Suprapubic skin (tissue), 4 donors: ENCODE measurements at places on chromosomes 3 and 15.

DNA sequence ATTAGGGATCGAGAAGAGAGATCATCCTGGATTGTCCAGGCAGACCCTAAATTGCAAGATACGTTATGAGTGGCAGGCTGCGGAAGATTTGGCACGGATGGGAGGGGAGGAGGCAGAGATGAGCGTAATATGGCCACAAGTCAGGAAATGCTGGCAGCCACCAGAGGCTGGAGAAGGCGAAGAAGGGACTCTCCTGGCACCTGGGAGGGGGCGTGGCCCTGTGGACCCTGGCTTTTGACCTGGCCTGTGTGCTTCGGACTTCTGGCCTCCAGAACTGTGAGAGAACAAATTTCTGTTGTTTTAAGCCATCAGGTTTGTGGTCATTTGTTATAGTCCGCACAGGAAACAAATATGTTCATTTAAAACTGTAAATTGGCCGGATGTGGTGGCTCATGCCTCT is 31.9 kb upstream of the IGF1R start:
- DNase-seq = no peak

- no peak for DNase-seq
Measured at GRCh38 chr15:44136991-44137477, 58.0 kb downstream of the FRMD5 start.

GRCh38 chr15:44458429-44458828 is 31.0 kb downstream of the CTDSPL2 start:
- no peak for DNase-seq

DNA sequence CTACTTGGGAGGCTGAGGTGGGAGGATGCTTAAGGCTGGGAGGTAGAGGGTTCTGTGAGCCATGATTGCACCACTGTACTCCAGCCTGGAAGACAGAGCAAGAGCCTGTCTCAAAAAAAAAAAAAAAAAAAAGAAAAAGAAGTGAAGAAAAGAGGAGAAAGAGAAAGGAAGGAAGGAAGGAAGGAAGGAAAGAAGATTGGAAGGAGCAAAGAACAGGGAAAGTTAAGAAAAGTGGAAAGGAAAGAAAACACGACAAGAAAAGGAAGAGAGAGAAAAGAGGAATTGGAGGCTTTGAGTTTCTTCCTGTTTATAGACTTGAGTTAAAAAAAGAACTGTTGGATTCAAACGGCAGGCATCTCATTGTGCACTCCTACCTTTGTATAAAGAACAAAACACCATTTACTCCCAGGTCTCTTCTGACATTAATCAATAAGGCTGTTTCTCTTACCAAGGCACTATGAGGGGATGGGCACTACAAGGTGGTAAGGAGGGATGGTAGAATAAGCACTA is 73.5 kb downstream of the EDEM1 start:
- no peak for DNase-seq

- no peak for DNase-seq
Measured at GRCh38 chr15:51189669-51190385, 95.1 kb upstream of the TNFAIP8L3 start.

DNA sequence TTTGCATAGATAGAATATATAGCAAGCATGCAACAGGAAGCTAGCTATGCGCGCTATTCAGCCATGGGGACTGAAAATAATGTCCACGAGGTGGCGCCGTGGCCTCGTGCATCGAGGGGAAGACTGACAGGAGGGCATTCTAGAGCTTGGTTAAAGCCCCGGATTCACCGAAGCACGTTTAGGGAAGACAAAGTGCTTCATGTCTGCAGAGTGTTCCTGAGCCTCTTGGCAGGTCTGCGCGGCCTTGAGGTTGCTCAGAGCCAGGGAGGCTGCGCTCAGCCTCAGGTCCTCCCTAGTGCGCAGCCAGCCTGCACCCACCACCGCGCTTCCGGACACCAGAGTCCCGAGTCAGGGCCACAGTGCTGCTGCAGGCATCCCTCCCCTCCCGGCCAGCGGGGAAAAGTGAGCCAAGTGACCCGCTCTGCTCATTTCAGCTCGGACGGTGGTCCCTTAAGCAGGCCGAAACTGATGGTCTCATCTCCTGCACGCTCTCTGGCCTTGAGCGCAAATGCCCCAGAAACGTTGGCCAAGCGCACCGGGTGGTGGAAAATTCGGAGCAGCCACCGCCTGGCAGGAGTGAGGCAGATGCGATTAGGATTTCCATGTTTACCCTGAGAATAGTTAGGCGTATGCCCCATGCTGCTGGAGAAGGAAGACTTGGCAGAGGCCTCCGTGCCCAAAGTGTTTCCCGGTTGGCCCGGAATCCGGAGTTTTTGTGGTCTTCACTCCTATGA is 24.8 kb downstream of the GABRA5 start:
- DNase-seq = no peak

DNA sequence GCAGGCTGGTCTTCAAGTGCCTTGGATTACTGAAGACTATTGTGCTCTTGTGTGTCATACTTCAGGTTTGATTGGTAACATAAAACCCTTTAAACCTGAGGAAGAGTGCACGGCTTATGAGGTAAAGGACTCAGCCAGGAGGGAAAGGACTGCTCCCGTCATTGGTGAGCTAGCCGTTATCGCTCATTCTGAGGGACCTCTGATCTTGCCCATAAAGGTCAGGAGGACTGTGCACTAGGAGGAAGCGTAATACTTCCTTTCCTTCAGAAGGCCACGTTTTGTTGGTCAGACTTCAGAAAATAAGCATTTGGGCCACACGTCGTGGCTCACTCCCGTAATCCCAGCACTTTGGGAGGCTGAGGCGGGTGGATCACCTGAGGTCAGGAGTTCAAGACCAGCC is 37.7 kb downstream of the PXK start:
- no peak for DNase-seq

- DNase-seq = no peak
Measured at GRCh38 chr3:34439796-34440195, 641.4 kb downstream of the PDCD6IP start.

DNA sequence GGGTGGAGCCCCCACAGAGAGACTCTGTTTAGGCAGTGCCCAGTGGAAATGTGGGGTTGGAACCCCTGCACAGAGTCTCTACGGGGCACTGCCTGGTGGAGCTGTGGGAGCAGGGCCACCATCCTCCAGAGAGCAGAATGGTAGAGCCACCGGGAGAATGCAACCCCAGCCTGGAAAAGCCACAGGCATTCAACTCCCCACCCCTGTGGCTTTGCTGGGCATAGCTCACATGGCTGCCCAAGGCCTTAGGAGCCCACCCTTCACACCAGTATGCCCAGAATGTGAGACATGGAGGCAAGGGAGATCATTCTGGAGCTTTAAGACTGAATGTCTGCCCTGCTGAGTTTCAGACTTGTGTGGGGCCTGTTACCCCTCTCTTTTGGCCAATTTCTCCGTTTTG is 19.0 kb upstream of the CHCHD6 start:
- DNase-seq = no peak

DNA sequence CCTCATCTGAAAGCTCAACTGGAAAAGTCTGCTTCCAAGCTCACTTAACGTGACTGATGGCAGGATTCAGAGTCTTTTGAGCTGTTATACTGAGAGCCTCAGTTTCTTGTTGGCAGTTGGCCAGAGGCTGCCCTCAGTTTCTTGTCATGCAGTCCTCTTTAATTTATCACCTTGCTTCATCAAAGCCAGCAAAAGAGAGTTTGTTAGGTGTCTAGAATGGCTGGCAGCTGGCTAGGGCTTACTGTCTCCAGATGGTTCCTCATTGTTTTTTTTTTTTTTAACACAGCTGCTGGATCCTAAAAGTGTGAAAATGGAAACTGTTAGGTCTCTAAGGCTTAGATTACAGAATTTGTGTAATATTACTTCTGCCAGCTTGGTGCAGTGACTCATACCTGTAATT is 310.6 kb downstream of the PDCD6IP start:
- DNase-seq = no peak

DNA sequence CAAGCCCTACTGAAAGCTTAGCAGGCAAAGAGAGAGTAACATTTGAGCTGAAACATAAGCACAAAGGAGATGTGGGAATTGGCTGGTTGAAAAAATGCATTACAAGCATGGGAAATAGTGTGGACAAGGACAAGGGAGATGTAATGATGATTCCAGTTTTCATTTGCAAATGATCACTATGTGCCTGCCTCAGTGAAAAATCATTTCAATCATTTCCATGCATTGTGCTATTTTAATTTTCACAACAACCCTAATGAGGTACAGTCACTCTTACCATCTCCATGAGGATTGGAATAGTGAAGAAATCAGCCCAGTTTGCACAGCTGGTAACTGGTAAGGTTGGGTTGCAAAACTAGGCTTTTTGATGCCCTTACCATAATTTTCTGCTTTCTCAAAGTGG is 123.2 kb downstream of the ARNT2 start:
- no peak for DNase-seq
